ENCODE measurements at places on chromosomes 1 and 21.

- DNase-seq = no peak
These were observed 7.1 kb upstream of the NSUN4 start for GRCh38 chr1:46333300-46334029.

DNA sequence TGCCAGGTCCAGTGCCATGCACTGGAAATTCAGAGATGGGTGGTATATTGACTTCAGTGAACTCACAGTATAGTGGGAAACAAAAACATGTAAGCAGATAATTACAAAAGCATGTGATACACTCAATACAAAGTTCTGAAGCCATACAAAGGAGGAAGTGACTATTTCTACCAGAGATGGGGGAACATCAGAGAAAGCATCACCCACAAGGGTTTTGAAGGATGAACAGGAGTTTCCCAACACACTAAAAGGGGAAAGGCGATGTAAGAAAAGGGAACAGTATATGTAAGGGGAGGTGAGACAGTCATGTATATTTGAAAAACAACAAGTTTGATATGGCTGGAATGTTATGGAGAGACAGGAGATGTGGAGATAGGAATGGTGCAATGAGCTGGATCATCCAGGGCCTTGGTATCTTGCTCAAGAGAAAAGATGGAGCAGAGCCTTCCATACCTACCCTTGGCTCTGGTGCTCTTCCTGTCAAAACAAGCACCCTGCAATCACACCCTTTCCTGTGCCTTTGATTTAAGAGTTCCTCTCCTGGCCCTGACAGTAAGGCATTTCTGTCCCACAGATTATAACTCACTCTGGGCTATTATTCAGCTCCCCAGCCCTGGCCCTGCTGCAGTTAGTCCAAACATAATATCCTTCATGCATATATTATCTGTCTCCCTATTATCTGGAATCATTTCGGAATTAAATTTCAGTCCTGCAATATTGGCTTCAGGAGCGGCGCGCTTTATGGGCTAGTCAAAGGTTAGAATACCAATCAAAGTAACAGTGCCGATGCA, 60.5 kb downstream of the DMAP1 start:
- DNase-seq = no peak

DNA sequence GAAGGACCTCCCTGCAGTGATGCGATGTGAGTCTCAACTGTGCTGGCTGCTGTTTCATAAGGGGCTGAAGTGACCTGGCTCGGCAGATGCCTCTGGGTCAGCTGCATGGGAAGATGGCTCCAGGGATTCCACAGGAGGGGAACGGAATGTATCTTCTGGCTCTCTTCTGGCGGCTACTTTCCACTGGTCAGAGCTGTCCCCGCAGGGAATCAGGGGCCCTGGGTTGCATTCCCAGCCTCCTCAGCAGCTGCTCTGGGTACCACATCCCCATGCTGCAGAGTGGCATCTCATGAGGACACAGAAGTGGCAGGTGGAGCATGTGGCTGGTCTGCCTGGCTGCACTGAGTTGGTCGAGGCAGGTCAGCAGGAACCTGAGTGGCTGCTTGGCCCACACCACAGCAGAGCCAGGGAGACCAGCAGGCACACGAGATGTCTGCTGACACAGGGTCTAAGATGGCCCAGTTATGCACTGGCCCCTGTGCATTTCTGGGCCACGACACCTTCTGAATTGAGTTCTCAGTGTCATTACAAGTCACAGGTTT, 42.8 kb downstream of the POFUT2 start:
- no peak for DNase-seq

GRCh38 chr1:167339405-167339804, 118.7 kb downstream of the POU2F1 start:
- DNase-seq = no peak

DNA sequence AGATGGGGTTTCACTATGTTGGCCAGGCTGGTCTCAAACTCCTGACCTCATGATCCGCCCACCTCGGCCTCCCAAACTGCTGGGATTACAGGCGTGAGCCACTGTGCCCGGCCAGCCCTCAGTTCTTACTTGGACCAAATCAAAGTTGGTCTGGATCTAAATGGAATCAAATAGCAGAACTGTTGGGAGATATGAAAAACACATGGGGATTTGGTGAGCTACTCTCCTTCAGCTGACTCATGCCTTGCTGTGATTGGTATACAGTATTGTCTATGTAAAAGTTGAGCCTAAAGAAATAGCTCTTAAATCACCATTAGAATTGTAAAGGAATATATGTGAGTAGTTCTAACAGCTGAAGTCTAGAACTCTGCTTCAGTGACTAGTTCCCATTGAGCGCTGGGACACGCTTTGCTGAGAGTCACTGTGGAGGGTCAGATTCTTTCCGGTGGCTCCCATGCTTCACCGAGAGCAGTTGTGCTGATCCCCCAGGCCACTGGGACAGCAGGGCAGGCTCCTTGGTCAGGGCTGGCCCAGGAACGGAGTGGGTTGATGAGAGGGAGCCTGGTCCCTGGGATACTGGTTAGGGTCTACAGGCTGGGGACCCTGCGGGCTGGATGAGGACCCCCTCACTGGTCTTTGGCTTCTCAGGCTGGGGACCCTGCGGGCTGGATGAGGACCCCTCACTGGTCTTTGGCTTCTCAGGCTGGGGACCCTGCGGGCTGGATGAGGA, 14.0 kb downstream of the PKNOX1 start:
- no peak for DNase-seq

GRCh38 chr1:37509181-37509580, 5.4 kb downstream of the MEAF6 start:
- no peak for DNase-seq

DNA sequence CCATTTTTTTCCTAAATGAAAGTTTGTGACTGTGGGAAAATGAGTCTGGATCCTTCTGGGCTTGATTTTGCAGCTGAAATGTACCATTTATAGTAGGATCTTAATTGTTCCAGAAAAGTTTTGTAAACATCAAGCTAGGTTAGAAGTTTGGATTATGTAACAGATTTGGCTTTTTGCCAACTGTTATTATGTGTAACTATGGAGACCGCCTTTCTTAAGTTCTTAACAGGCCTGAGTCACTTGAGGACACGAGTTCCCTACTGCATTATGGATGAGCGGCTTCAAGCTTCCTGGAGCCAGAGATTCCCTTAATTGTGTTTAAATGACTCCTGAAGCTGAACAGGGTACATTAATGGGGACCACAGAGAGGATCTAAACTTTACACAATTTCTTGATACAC, 22.2 kb downstream of the SLC25A33 start:
- DNase-seq = no peak

- DNase-seq = no peak
These were observed 11.9 kb upstream of the PTCH2 start for GRCh38 chr1:44854970-44855369.

DNA sequence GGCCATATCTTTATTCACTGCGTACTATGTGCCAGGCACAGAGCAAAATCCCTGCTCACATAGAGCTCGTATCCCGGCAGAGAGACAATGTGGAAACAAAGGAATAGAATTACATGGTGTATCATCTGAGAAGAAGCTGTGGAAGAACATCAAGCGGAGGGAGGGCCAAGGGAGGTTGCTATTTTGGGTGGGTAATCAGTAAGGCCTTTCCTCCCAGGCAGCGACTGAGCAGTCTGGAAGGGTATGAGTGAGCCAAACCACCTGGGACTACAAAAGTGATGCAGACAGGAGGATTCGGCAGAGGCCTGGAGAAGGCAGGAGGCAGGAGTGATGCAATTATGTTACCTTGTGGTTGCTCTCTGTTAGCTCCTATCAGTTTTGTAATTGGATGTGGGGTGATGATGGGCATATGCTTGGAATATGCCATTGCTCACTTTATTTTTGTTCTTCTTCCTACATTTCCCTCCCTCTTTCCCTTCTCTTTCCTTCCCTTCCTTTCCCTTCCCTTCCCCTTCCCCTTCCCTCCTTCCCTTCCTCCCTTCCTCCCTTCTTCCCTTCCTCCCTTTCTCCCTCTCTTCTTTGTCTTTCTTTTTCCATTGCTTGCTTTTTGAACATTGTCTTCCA, 172.9 kb downstream of the DISC1 start:
- no peak for DNase-seq

- DNase-seq = no peak
These were observed 16.5 kb downstream of the SMAP2 start for GRCh38 chr1:40389871-40390560.

DNA sequence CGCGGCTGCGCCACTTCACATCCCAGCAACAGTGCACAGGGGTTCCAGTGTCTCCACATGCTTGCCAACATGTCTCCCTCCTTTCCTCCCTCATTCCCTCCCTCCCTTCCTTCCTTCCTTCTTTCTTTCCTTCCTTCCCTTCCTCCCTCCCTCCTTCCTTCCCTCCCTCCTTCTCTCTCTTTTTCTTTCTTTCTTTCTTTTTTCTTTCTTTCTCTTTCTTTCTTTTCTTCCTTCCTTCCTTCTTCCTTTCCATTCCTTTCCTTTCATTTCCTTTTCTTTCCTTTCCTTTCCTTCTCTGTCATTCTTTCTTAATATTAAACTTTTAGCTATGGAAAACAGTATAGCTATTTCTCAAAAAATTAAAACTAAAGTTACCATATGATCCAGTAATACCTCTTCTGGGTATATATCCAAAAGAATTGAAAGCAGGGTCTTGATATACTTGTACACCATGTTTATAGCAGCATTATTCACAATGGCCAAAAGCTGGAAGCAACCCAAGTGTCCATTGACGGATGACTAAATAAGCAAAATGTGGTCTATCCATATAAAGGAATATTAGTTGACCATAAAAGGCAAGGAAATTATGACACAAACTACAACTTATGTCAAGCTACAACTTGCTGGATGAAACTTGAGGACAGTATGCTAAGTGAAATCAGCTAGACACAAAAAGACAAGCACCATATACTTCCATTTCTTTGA, 55.0 kb upstream of the TLR5 start:
- DNase-seq = no peak

DNA sequence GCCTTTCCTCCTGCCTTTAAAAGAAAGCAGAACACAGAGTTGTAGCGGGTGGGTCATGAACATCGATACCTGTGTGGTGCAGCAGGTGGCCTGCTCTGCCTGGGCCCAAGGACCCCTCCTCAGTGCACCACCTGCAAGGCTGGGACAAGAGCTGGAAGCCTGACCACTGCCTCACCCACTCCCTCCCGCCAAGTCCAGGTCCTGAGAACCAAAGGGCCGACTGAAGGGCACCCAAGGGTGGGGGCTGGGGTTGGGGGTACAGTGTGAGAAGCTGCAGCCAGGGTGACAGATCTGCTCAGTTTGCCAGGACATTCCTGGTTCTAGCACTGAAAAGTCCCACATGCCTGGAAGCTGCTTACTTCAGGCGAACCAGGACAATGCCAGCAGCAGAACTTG, 36.1 kb downstream of the NTPCR start:
- no peak for DNase-seq

DNA sequence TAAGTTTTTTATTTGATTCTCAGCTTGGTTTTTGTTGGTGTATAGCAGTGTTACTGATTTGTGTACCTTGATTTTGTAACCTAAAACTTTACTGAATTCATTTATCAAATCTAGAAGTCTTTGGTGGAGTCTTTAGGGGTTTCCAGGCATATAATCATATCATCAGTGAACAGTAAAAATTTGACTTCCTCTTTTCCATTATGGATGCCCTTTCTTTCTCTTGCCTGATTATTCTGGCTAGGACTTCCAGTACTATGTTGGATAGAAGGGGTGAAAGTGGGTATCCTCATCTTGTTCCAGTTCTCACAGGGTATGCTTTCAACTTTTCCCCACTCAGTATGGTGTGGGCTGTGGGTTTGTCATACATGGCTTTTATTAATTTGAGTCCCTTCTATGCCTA, 23.6 kb upstream of the MAB21L3 start:
- no peak for DNase-seq

GRCh38 chr1:206969090-206969489, 1.2 kb downstream of the FCAMR start:
- DNase-seq = no peak

DNA sequence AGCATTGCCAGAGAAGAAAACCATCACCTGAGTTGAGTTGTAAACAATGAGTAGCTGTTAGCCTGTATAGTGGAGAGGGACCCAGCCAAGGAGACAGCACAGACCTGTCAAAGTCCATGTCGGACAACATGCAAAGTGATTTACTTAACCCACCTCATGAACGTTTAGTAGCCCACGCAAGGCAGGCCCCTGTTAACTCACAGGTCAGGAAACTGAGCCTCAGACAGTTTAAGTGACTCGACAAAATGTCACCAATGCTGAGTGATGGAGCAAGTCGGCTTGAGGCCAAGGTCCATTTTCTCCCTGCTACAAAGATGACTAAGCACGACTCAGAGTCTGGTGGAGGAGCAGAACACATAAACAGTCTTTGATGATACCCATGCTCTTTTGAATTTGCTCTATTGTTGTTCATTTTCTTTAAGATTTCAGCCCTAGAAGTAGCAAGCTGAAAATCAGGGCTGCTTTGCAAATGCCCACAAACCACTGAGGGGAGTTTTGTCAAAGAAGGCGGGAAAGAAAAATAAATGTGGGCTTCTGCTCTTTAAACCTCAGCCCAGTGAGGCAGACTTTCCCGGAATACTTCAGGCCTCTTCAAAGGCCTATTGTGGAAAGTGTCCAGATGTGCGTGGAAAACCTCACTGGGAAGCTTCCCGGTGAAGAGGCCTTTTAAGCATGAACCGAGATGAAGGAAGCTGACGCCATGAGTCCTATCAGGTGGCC, 83.8 kb upstream of the HOOK1 start:
- no peak for DNase-seq

DNA sequence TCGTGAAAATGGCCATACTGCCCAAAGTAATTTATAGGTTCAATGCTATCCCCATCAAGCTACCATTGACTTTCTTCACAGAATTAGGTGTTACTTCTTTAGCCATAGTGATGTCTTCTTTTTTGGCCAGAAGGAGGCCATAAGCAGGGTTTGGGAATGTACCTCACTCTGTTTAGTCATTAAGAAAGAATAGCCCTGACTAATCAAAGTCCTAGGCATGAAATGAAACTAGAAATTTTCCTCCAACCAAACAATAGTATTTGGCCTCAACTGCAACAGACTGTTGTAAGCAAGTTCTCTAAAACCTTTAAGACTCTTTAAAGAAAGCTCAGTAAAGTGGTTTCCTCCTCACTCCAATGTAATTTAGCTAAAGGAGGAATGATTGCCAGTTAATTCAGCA, 163.9 kb downstream of the AKT3 start:
- no peak for DNase-seq

DNA sequence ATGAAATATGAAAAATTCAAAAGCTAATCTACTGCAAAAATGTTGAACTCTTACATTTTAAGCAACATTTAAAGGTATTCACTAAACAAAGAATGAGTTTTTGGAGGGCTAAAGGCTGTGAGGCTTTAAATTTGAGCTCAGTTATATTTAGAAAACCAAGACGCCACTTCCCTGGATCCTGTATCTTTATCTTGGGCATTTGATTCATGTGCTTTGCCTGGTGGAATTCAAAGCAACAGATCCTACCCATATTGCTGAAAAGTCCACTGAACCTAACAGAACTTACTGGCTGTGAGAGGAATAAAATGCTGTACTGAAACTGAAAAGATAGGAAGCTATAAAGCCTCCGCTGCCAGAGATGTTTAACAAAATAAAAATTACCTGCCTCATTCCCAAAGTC, 14.3 kb downstream of the FOXJ3 start:
- DNase-seq = no peak
